ENCODE measurements at places on chromosomes 7 and 10.

DNA sequence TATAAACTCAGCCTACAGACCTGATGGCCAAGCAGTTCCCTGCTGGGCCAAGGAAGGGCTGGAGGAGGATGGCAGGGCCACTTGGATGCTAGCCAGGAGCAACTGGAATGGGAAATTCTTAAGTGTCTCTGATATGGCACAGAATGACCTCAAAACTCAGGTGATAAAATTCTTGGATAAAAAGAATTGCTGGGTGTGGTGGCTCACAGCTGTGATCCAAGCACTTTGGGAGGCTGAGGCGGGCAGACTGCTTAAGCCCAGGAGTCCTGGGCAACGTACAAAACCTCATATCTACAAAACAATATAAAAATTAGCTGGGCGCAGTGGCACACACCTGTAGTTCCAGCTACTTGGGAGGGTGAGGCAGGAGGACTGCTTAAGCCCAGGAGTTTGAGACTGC, 14.0 kb upstream of the PKD1L1 start:
- peaks cover 72% of the 10 kb centered on the region for H3K36me3 ChIP-seq
- no peak overlapping the region for H3K27ac ChIP-seq
- H3K4me1 ChIP-seq: no peaks in the 10 kb centered on the region
- H3K27me3 ChIP-seq: no peaks in the 10 kb centered on the region
- no peak overlapping the region for H3K4me3 ChIP-seq

DNA sequence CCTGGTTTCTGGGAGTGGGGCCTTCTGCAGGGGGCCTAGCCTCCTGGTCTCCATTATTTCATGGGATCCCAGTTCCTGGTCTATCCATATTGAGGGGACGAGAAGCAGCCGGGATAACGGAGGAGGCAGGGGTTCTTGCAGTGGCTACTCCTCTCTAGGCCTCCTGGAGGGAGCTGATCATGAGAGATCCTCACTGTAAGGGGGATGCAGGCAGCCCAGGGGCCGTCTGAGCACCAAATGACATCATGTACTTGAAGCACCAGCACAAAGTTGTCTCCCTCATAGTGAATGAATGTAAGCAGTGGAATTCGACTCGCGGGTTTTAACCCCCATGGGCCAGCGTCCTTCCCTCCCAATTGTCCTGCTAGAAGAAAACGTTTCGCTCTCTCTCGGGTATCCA, 964 bp upstream of the ADCY1 start:
- no peak overlapping the region for H3K27ac ChIP-seq
- H3K27me3 ChIP-seq: peaks cover 43% of the 10 kb centered on the region
- H3K36me3 ChIP-seq: no peaks in the 10 kb centered on the region
- H3K4me1 ChIP-seq: peaks cover 6% of the 10 kb centered on the region

GRCh38 chr7:40311307-40311706, 176.5 kb downstream of the SUGCT start:
- H3K36me3 ChIP-seq: no peaks in the 10 kb centered on the region
- peaks cover 7% of the 10 kb centered on the region for H3K4me1 ChIP-seq
- H3K27me3 ChIP-seq: no peaks in the 10 kb centered on the region
- no peak overlapping the region for H3K4me3 ChIP-seq

DNA sequence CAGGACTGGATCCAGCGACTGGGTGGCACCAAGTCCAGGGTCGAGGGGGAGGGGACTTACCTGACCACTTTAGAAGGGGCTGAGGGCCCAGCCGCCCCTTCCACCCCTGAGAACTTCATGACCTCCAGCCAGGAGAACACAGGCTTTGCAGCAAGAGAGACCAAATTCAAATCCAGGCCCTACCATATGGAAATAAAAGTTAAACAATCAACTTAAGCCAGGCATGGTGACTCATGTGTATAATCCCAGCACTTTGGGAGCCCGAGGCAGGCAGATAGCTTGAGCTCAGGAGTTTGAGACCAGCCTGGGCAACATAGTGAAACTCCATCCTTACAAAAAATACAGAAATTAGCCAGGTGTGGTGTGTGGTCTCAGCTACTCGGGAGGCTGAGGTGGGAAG, 61.9 kb downstream of the COL13A1 start:
- no peaks in the 10 kb centered on the region for H3K36me3 ChIP-seq
- DNase-seq: no peak
- H3K4me3 ChIP-seq: no peak overlapping the region
- no peak overlapping the region for H3K27ac ChIP-seq
- peaks cover 8% of the 10 kb centered on the region for H3K4me1 ChIP-seq

GRCh38 chr7:148838905-148839304, 45.2 kb downstream of the EZH2 start:
- DNase-seq: peak; percentile 45
- peak overlapping the region; percentile 75 for H3K27ac ChIP-seq
- H3K27me3 ChIP-seq: no peaks in the 10 kb centered on the region
- no peak overlapping the region for H3K4me3 ChIP-seq
- peaks cover 61% of the 10 kb centered on the region for H3K36me3 ChIP-seq

DNA sequence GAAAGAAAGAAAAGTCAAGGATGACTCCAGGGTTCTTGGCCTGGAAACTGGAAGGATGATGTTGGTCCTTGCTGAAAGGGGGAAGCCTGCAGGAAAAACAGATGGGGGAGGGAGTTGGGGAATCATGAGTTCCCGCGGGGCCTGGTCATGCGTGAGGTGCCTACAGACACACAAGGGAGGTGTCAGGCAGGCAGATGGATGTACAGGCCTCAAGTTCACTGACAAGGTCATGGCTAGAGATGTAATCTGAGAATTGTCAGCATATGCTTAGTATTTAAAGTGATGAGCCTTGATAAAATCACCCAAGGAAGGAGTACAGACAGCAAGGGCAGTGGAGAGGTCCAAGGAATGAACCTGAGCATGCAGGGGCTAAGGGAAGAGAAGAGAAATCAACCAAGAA, 46.8 kb downstream of the DLG5 start:
- no peaks in the 10 kb centered on the region for H3K27me3 ChIP-seq
- H3K4me3 ChIP-seq: no peak overlapping the region
- no peaks in the 10 kb centered on the region for H3K36me3 ChIP-seq
- peaks cover 2% of the 10 kb centered on the region for H3K4me1 ChIP-seq
- no peak for DNase-seq
